ENCODE measurements at places on chromosomes 7 and 10.

GRCh38 chr10:110918269-110918642, 724 bp downstream of the BBIP1 start:
- peak; percentile 68 for DNase-seq

- no peak for DNase-seq
Observed at GRCh38 chr7:127976056-127976737, 55.0 kb downstream of the LRRC4 start.

DNA sequence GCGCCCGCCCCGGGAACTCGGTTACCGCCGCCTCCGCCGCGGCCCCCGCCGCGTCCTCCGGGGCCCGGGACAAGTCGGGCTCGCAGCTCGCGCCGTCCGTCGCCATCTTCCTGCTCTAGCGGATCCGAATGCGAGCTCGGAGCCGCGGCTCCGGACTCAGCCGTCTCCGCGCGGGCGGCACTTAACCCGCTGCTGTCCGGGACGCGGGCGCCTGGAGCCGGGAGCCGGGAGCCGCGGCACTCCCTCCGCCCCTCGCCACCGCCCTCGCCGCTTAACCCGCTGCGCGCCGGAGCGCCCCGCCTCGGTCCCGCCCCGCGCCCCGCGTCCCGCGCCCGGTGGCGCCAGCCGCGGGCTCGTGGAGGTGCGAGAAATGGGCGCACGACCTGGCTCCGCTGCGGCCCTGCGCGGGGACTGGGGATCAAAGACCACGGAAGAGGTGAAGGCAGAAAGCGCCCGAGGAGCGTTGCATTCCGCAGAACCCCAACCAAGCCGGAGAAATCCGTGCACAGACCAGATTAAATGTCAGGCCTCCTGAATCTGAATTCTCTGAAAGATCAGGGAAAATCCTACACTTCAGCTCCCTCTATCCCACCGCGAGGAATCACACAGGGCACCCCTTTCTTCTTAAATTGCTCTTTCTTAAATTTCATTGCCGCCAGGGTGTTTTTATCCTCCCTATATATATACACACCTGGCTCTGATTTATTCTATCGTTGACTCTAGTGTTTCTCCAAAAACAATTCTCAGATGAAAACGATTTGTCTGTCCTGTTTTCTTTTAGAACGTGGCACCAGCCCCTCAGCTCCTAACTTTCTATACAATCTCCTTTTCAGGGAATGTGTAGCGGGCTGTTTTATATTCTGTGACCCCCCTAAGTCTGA, at the start of gene CTTNBP2:
TSS of gene CTTNBP2 (minus strand) at position 132 of the 881 bp plus-strand sequence. CDS start at position 106, 26 bp downstream.
- no peak for DNase-seq

DNA sequence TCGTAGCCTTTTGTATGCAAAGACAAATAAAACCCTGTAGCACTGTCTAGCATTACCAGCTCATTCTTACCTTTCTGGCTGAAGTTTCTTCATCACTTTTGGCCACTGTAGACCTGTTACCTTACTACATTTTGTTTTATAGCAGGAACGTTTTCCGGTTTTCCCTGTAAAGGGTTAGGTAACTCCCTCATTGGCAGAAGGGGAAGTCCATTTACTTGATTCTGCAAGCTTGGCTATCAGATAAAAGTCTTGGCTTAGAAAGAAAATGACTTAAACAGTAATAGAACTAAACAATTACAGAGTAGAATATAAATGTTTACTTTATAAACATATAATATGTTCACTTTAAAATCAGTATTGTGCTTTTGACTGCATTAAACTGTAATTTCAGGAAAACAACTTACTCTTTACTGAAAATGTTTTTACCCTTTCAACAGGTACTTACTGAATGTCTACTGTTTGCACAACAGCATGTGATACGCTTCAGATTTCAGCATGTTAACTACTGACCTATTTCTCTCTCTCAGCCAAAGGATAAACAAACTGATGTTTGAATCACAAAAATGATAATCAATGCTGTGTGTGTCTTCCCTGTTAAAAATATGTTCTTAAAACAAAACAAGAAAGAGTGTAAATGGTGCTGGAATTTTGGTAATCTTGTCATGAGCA, 67.1 kb downstream of the OTUD1 start:
- DNase-seq: no peak

GRCh38 chr10:94005050-94005449, 11.3 kb downstream of the PLCE1 start:
- DNase-seq: no peak

- DNase-seq: no peak
Observed at GRCh38 chr7:143363016-143363937, 764 bp upstream of the FAM131B start.

DNA sequence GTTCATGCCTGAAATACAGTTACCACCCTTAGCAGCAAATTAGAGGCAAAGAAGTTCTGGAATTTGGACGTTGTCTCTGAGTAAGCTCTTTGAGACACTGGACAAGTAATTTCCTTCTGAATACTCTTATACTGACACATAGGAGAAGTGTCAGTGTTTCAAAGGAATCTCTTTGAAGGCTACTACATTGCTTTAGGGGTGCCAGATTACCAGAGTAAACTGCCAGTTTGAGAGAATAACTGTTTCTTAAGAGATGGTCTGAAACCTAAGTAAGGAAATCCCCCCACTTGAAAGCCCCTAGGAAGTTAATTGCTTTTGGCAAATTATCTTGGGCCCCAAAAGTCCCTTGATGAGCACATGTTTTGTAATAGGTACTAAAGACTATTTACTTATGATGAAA, 3.4 kb downstream of the FAS start:
- no peak for DNase-seq

DNA sequence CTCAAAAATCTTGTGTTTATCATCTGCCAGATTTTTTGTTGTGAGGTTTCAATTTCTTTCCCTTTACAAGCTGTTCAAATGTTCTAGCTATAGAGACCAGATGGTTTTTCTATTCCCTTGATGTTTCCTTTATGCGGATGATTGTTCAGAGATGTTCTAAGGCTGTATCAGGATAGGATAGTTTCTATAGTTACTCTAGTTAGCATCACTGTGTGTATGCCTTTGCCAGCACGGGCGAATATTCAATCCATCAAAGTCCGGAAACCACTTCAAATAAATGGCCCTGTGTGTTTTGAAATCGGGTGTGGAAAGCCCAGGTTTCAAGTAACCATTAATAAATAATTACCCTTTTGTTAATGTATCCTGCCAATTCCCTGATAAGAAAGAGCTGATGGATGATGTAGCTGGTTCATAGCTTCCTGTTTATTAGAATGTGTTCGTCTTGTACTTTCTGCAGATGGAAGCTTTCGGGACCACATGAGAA, 149.8 kb upstream of the PRKCQ start:
- no peak for DNase-seq

GRCh38 chr10:95341716-95342130, 50.9 kb upstream of the PDLIM1 start:
- no peak for DNase-seq

DNA sequence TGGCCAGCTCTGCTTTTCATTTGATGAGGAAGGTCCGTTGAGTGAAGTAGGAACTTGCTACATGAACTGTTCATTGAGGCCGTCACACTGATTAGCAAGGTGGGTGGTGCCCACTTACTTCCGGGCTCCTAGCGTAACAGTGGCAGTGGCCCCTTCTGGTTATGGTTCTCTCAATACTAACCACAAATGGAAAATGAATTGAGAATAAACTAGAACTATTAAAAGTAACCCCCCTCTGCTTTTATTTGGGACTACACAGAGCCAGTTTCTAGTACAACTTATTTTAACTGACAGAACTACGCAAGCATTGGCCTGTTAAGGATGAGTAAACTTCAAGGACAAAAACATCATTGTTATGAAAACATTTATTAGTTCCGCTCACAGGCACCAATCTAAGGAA, 519.1 kb downstream of the INHBA start:
- DNase-seq: no peak

DNA sequence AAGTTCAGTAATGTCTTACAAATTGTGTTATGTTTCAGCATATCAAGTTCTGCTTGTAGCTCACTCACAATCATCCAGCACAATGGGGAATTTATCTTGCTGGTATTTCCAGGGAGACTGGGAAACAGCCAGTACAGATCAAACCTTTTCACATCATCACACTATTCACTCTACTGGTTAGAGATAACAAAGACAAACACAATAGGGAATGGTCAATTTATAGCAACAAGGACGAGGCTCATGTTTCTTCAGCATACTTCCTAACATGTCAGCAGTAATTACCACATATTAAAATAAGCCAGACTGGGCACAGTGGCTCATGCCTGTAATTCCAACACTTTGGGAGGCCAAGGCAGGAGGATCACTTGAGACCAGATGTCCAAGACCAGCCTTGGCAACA, 38.3 kb downstream of the TOMM7 start:
- DNase-seq: no peak

GRCh38 chr10:93601146-93601773, at the start of gene RBP4:
RBP4 (minus strand) TSS chr10:93601235; CDS start chr10:93601028, 207 bp downstream.
- DNase-seq: no peak

DNA sequence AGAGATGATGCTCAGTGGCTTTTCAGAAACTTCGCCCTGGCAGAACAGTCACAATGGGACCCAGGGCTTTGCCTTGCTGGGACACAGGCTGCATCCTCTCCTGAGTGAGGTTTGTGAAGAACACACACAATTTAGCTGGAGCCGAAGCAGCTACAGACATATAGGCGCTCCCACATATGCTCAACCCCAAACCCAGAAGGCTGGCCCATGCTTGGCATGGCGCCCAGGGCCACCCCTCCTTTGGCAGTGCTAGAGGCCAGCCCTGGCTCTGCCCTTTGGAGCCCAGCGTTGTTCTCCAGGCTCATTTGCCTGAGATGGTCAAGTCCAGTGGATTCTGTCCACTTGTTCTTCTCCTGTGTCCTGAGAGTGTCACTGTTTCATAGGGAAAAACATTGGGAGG, 94.4 kb downstream of the WDFY4 start:
- DNase-seq: no peak

DNA sequence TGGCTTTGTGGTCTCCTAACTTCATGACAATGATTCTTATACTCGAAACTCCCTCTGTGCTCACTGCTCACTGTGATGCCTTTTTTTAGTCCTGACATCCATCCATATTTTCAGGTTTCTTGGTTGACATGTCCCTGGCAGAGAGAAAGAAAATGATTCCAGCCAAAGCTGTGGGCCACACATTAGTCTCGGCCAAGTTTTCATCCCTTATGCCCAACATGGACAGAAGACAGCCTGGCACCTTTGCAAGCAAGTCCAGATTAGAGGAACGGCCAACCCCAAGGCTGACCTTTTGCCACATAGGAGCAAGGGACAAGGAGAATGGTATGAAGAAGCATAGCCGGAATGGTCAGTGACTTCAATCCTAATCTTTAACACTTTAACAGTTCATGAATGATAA, 8.7 kb upstream of the OPALIN start:
- DNase-seq: no peak

DNA sequence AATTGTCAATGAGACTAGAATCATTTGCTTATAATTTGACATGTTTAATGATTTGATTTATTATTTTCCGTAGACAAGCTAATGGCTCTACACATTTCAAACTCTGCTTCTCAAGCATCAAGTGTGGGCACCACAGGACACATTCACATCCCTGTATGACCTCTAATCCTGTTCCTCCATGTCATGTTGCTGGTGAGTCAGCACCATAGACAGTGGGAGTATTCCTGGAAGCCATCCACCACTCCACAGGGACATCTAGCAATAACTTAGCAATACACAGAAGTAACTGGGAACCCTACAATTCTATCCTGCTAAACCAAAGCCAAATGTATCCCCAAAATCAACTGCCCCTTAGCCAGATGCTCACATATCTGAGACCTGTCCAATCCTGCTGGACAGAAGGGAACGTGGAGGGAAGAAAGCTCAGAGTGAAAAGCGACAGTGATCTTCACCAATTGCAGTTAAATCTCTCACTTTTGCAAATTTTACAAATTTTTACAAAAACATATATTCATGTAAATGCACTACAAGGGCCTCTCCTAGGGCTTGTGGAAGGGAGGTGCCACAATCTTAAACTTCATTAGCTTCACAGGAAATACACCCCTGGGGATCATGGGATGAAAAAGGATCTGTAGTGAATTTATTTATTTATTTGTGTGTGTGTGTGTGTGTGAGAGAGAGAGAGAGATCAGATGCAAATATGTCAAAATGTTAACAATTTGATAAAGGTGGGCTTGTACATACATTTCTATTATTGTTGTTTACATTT, 126.5 kb downstream of the GFRA1 start:
- DNase-seq: no peak

GRCh38 chr10:1923586-1923985, 186.3 kb upstream of the ADARB2 start:
- no peak for DNase-seq

DNA sequence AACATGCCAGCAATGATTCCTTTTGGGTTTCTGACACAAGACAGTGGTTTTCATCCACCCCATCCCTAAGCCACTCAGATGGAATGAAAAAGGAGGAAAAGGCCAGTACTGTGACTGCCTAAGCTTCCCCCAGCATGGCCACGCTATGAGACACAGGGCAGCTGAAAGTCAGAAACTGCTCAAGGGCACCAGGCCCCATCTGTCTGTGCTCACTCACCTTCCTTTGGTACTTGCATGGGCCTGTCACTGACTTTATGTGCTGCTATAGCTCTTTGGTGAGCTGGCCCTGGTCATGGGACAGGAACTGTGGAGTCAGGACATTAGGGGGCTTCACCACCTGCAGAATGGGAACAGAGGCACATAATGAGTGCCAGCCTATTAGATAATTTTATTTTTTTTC, 21.2 kb upstream of the ACSM6 start:
- DNase-seq: no peak

DNA sequence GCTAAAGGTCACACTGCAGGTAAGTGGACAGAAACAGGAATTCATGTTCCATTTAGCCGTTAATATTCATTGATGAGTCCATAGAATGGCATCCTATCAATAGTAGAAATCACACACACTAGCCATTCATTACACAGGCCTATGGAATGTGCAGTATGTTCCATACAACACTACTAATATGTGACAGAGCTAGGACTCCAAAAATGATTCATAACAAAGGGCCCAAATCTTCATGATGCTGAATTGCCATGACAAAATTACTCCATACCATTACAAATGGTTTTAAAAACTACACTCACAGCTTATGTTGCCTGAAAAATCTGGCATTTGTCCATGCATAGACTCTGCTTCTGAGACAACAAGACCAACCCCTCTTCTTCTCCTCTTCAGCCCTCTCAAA, 549.1 kb downstream of the XPNPEP1 start:
- DNase-seq: no peak

DNA sequence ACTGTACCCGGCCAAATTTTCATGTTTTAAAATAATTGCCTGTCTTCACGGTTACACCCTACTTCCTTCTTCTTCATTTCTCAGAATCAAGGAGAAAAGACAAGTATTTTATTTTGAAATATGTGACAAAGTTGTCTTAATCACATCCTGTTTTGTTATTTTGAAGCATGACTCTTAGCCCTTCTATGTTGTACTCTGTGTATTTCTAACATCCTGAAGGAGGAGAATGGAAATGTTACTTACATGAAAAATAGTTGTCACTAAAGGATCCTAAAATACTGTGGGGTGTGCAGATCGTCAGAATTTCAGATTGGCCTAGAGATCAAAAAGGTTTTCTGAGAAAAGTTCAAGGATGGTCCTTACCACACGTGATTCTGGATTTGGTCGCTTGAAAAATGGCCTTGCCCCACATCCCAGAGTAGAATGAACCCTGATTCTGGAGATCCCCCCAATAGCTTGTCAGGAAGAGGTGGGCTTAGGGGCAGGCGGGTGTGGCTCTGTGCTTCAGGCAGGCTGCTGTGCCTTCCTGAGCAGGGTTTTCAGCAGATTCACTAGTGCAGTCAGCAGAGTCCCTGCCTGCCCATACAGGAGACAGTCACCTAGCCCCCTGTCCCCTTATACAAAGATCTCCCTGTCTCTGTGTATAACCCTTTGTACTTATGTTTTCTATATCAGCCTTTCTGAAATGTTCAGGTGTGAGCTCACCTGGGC, 8.6 kb downstream of the UPP1 start:
- DNase-seq: no peak
